ENCODE measurements at places on chromosomes 7 and 10. TPM values are rescaled to one million over a fixed set of nuclear protein-coding genes. Genes with fewer than 3 reads are reported as not detected.

DNA sequence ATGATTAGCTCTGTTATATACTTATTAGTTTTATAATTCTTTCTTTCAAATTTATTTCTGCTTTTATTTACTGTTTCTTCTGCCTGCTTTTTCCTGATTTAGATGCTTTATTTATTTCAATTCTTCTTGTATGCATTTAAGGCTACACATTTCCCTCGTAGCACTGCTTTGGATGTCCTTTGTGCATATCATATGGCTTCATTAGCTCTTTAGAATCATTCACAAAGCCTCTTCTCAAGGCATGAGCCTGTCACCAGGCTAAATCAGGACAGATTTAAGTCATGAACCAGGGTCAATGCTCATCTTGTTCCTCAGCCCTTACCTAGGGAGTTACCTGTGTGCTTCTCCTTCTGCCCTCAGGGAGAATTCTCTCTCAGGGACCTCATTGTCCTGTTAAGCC, 56.3 kb downstream of the BAMBI start:
- H3K36me3 ChIP-seq: no peaks in the 10 kb centered on the region
- peaks cover 3% of the 10 kb centered on the region for H3K4me1 ChIP-seq
- H3K4me3 ChIP-seq: no peak overlapping the region
- DNase-seq: no peak
- H3K27me3 ChIP-seq: no peaks in the 10 kb centered on the region

DNA sequence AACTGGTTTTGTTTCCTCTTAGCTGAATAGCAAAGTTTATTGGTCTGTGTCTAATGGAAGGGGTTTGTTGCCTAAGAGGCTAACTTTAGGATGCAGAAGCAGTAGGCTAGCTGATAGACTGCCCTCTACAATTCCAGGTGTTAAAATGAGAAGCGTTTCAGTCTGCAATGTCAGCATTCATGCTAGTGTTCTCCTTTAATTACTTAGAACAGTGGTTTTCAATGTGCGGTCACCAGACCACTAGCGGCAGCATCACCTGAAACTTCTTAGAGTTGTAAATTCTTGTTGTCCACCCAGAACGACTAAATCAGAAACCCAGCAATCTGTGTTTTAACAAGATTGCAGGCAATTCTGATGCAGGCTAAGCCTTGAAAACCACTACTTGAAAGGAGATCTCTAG, 392.9 kb downstream of the IPMK start:
- H3K27ac ChIP-seq: no peak overlapping the region
- no peak overlapping the region for H3K4me3 ChIP-seq
- no peaks in the 10 kb centered on the region for H3K27me3 ChIP-seq
- no peaks in the 10 kb centered on the region for H3K36me3 ChIP-seq

DNA sequence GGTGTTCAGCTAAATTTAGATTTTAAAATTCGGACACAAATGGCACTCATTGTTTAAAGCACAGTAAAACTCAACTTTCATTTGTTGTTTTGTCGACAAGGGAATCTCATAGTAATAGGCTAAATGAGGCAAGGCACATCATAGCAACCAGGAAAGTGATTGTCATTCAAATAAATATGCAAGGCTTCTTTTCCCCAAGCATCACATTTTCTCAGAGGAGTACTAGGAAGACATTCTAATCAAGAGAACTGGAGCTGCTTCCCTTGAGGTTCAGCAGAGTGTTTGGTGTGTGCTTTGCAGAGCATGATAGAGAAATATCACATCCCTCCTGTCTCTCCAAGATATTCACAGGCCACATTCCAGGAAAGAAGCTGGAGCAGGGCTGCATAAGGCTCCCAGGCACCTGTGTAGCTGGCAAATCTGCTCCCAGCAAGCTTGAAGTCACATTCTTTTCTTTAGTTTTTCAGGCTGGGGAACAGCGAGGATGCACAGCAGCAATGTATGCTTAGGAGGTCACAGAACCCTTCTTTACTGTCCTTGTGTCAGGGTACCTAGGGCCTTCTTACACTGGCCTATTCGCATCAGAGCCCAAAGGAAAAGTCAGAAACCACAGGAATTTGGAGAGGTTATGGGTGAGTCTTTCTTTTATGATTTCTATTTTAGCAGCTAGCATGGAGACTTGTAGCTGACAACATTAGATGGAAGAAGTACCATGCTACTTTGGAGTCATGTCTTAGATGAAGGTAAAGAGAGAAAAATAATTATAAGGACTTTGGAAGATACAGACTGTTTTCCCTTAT, 95.9 kb upstream of the HDAC9 start:
- H3K27ac ChIP-seq: no peak overlapping the region
- no peak overlapping the region for H3K4me3 ChIP-seq
- no peaks in the 10 kb centered on the region for H3K27me3 ChIP-seq

DNA sequence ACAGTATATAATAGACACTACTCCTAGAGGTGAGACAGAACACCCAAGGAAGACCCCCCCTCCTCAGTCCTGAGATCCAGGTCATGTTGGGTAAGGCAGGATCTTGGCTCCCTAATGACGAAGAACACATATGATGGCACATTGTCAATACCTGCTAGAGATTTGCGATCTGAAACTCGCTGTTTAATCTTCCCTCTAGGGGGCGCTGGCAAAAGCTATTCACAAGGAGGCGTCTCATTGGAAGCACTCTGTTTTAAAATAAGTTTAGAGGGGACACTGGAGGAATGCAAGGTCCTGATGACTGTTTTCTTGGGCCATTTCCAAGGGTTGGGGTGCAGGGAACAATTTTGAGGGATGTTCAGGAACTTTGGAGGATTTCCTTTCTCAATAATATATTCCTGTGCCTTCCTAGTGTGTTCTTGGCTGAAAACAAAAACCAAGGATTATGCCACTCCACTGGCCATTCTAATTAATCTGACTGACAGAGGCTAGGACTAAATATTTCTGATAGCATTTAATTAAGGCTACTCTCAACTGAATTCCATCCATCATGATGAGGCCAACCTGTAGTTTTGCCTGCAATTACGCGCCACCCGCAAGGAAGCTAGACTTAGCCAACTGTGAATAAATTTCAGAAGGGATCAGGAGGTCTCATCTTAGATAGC, 1013.8 kb upstream of the MBL2 start:
- no peak overlapping the region for H3K4me3 ChIP-seq
- no peaks in the 10 kb centered on the region for H3K36me3 ChIP-seq
- no peaks in the 10 kb centered on the region for H3K27me3 ChIP-seq
- H3K4me1 ChIP-seq: no peaks in the 10 kb centered on the region

- no peaks in the 10 kb centered on the region for H3K36me3 ChIP-seq
- H3K4me3 ChIP-seq: no peak overlapping the region
- H3K27me3 ChIP-seq: no peaks in the 10 kb centered on the region
- H3K27ac ChIP-seq: no peak overlapping the region
These were observed 13.1 kb upstream of the LIPF start for GRCh38 chr10:88651101-88651551.

DNA sequence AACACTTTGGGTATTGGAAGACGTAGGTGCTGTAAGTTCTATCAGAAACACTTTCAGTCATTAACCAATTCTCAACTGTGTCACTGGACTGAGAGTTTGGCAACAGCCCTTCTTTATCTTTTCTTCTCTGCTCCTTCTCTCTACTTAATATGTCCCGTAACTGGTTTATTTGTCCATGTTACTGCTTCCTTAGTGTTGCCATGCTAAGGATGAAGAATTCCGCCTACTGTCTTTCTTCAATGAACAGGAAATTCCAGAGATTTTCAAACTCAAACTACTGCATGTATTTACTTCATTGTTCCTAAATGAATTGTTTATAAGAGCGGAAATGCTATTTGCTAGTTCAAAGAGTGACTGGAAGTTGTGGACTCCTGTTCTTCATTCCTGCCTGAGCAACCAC, 143.7 kb downstream of the TAX1BP1 start:
- no peak overlapping the region for H3K4me3 ChIP-seq
- no peak overlapping the region for H3K27ac ChIP-seq
- H3K27me3 ChIP-seq: no peaks in the 10 kb centered on the region
- no peaks in the 10 kb centered on the region for H3K36me3 ChIP-seq

GRCh38 chr7:32170838-32171237, 100.6 kb upstream of the PDE1C start:
- no peaks in the 10 kb centered on the region for H3K27me3 ChIP-seq
- H3K4me1 ChIP-seq: no peaks in the 10 kb centered on the region
- no peaks in the 10 kb centered on the region for H3K36me3 ChIP-seq
- no peak overlapping the region for H3K27ac ChIP-seq
- DNase-seq: no peak

Gene ASZ1
- total RNA-seq: not detected

Gene CALY
- total RNA-seq: 24.9 TPM

Gene BRAF
- total RNA-seq: 71.4 TPM

Gene CROT
- 17.7 TPM for total RNA-seq

Gene MRC1
- total RNA-seq: 13.0 TPM
